Caudate nucleus (tissue), 63 donors: ENCODE measurements at places on chromosomes 1 and 21.

DNA sequence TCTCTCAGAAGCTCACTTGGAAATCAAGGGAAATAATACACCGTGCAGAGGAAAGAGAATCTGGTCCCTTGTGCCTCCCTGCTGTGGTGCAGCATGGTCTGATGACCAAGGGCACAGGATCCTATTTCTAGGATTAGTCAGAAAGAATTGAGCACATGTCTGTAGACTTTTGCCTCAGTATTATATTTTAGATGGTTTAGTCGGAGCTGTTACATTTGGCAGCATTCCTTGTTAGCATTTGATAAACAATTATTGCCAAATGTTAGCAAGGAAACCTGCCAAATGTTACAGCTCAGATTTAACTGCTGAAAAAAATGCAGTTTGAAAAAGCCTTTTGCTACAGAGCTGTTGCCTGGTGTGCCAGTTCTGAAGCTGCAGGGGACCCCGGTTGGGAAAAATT, 183.5 kb upstream of the DPYD start:
- no peak for DNase-seq

- DNase-seq = no peak
Observed at GRCh38 chr1:218501161-218501560, 156.0 kb downstream of the TGFB2 start.

DNA sequence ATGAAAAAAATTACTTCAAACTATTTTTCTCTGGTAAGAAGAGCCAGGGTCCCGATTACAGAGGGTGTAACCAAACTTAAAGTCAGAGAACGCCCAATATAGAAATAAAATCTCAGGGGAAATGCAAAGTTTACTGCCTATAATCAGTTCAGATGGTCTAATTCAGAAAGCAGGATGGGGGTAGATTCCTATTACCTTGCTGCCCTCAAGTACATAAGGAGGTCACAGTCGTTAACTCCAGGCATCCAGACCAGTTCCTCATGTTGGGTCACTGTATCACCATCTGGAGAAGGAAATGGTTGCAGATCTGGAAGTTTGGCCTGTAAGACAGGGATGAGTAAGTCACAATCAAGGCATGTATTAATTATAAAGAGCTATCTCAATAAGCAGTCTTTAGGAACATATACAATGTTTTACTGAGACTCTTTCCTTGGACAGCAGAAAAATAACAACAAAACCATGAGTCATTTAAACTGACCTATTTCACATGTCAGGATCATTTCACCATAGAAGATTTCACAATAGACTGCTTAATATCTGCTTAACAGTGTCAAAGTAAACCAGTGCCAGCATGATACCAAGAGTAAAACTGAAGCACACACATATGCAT, 179.4 kb downstream of the SLC45A1 start:
- DNase-seq = no peak

DNA sequence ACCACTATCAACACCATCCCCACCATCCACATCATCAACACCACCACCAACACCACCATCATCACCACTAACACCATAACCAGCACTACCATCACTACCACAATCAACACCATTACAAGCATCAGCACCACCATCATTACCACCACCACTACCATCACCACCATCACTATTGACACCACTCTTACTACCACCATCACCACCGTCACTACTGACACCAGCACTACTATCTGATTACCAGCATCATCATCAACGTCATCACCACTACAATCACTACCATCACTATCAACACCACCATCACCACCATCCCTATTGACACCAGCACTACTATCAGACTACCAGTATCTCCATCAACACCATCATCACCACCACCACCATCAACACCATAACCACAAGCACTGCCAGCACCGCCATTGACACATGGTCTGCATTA, 106.1 kb upstream of the RUNX3 start:
- no peak for DNase-seq

GRCh38 chr1:184513966-184514365, 127.1 kb downstream of the C1orf21 start:
- DNase-seq = no peak

GRCh38 chr21:42067531-42068255, 3.4 kb upstream of the UMODL1 start:
- no peak for DNase-seq

DNA sequence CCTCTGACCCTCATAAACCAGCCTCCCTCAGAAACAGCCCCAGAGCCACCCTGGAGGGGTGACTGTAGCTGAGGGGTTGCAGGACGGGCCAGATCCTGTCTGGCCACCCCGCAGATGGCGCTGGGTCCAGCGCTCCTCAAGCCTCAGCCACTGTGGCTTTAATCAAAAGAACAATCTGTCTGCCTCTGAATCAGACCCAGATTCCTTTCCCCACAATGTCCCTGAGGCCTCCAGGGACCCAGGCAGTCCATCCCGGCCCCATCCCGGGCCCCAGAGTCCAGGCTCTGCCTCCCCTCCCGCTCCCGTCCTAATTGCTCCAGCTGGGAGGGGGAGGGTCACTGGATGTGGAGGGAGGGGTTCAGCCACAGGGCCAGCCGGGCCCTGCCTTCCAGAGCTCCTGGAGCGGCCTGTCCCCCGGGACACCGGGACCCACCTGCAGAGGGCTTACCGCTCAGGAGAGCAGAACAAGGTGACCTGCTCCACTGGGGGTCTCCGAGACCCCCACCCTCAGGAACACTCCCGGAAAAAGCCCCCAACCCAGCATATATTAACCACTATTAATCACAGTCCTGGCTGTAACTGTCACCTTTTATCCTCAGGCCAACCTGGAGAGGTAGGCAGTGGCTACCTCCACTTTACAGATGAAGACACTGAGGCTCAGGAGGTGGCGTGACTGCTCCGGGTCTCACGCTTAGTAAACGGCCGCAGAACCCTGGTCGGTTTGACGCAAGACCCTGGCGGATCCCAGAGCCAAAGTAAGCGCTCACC, 836 bp upstream of the FBLIM1 start:
- no peak for DNase-seq

- no peak for DNase-seq
Observed at GRCh38 chr1:20662110-20662475, 924 bp upstream of the DDOST start.

DNA sequence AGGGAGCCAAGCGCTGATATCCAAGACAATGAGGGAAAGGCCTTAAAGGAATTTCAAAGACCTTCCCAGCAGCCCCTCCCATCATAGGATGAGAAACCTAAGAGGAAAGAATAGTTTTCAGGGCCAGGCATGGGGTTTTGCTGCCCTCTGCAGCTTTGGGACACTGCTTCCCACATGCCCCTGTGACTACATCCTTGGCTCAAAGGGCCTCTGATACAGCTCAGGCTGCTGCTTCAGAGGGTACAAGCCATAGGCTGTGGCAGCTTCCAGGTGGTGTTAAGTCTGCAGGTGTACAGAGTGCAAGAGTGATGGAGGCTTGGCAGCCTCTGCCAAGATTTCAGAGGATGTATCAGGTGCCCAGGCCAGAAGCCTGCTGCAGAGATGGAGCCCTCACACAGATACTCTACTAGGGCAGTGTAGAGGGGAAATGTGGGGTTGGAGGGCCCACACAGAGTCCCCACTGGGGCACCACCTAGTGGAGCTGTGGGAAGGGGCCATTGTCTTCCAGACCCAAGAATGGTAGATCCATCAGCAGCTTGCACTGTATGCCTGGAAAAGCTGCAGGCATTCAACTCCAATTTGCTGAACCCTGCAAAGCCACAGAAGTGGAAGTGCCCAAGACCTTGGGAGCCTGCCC, 125.8 kb downstream of the SLC45A1 start:
- no peak for DNase-seq

GRCh38 chr1:39687243-39687642, 4.0 kb downstream of the HPCAL4 start:
- DNase-seq = no peak

DNA sequence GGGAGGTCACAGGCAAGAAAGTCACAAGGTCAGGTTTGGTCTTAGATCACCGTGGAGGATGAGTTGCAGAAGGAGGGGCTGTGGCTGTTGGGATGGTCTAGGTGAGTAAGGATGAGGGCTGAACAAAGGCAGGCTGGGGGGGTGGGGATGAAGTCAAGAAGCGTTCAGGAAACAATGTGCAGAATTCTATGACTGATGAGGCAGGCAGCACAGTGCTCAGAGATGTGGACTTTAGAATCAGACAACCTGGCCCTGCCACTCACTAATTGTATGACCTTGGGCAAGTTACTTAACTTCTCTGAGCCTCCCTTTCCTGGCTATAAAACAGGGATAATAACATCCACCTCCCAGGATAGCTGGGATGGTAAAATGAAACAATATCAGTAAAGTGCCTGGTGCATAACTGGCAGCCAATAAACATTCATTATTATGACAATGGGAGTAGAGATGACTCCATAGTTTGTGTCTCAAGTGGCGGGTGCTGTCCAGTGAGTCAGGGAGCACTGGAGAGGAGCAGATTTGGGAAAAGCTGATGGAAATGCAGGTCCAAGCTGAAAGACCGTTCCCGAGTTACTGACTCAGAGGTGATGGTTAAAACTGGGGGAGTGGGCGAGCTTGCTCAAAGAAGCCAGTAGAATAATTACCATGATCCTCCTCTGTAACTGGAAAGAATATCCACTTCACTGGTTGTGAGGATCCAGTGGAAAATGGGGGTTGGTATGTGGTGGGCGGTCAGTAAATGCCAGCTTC, 2.1 kb downstream of the TIE1 start:
- no peak for DNase-seq

GRCh38 chr1:83734420-83734819, 264.5 kb downstream of the TTLL7 start:
- no peak for DNase-seq

GRCh38 chr1:148373192-148373925, 109.7 kb downstream of the PPIAL4G start:
- no peak for DNase-seq

GRCh38 chr1:47675047-47675675, 237.3 kb downstream of the FOXD2 start:
- no peak for DNase-seq

- no peak for DNase-seq
Observed at GRCh38 chr1:58932859-58933598, 149.2 kb upstream of the JUN start.

- DNase-seq = no peak
Observed at GRCh38 chr1:60936163-60936562, 146.2 kb upstream of the NFIA start.

DNA sequence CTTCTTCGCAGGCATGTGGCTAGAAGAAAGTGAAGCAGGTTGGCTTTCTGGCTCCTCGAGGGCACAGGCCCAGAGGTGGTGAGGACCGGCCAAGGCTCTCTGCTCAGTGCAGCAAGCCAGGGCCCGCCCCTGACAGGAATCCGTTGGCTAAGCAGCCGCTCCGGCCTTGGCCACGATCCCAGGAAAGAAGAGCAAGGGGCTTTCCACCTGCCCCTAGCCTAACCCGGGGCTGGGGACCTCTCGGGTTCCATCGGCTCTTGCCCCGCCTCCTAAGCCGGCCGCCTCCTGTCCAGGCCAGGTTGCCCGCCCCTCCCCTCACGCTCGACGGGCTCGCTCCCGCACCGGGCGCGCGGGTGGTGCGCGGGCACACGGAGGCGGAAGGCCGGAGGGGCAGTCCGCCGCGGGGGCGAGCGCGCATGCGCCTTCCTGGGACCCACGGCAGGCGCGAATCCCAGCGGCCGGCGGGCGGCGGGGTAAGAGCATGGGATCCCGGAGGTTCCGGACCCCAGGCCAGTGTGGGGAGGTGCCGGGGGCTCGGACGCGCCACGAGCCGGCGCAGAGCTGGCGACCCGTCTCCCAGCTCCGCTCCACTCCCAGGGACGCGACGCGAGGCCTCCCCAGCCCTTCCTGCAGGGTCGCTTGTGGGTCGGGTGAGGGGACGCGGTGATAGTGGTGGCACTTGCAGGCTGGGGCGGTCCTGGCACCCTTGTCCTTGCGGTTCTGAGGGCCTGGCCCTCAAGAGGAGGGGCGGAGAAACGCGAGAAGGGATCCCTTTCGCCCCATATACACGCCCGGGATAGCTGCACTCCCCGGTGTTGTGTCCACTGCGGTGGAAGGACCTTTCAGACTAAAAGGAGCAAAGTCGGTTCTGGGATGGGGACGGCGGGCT, at the start of gene ALG6:
Gene ALG6, plus strand, starts transcription at position 413 of the 889 bp plus-strand sequence. CDS start 3,351 bp downstream, outside the sequence.
- peak; percentile 79 for DNase-seq

DNA sequence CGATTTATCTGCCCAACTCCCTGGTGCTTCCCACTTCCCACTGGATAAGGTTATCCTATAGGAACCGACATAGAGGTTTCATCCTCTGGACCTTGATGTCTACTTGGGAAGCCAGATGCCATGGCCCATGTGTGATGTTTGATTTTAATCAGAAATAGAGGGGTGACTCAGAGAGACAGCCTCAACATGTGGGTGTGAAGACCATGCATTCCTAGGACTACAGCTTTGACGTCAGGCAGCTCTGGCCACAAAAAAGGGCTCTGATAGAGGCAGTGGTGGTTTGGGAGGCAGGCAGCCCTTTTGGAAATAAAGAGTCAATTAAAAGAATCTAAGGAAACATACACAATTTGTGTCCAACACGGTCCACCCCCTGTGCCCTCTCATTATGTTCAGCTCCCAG, 5.2 kb upstream of the SH2D2A start:
- no peak for DNase-seq

DNA sequence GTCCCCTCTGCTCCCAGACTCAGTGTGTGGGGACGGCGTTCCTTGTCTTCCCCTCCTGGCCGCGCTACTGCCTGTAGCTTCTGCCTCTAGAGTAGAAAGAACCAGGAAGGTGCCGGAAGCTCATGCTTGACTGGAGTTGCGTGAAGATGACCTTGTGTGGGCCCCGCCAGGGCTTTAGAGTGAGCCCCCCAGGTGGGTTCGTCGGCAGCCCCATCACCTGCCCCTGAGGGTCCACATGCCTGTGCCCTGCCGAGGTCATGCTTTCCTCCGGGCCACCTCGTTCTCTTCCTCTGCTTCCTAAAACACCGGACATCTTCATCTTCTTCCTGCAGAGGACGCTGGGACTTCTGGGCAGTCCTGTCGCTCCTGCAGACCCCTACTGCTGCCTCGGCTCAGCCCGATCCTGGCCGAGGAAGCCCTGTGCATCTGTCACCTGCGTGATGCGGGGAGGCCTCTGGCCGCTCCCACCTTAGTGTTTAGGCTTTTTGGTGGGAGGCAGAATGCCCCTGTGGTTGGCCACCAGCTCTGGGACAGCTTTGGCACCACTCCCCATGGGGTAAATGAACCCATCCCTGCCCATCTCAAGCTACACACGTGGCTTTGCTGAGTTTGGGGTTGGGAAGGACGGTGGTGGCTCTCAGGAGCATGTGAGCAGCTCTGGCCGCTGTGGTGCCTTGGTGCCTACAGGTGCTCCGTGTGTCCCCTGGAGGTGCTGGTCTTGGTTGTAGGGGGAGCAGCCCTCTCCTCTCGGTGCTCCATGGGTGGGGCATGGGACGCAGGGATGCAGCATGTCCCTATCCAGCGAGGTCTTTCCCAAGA, 12.3 kb downstream of the OBSCN start:
- DNase-seq = no peak

- DNase-seq = no peak
Observed at GRCh38 chr1:181504399-181504842, 21.1 kb downstream of the CACNA1E start.
